ENCODE measurements at places on chromosomes 6 and 20.
A peak's percentile ranks its signal among the peaks of the same experiment; 100 is the strongest.

- DNase-seq = no peak
These were observed 17.9 kb downstream of the LAMP5 start for GRCh38 chr20:9532069-9532838.

DNA sequence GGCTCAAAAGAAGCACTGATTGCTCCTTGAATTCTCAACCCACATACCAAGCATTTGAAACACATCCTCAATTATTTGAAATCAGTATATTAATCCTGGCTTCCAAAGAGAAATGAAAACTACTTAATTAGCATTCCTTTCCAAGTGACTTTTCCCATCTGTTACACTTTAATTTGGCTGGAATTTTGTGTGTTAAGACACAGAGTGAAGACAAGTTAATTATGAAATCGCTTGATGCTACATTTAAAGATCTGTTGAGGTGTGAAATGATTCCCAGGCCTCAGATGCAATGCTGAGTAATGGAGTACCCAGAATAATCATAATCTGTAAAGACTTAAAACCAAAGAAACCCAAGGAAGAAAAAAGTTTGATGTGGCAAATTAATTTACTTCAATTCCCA lies 241.4 kb downstream of the ADGB start:
- DNase-seq = no peak

- DNase-seq = peak; percentile 16
These were observed 154.0 kb downstream of the JARID2 start for GRCh38 chr6:15399641-15400470.

DNA sequence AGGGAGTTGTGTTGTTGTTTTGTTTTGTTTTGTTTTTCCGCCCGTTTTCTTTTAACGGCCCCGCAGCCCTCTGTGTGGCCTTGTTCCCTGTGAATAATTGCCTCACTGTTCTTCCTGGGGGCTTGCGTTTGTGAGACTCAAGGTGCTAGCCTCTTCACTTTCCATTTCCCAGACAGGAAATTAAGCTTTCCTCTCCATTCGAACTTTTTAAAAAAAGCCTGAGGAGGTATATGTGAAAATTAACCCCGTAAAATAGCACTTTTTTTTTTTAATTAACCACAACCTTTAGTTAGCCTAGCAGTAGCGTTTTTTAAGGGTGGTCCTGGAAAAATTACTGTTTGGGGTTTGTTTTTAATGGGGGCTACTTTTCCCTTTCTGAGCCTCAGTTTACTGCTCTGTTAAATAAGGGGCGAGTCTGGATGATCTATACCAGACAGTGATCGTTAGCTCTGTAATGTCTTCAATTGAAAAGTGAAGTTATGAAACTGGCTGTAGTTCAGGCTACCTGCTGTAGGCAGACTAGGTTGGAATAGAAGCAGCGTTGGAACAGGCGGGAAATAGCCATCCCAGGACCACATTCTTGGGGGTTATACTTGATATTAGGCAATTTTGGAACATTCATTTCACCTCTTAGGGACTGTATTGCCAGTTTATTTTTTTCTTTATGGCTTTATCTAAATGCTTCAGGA lies 1.7 kb downstream of the STX16 start:
- DNase-seq = no peak

GRCh38 chr20:57613481-57613921 lies 6.7 kb downstream of the ZBP1 start:
- no peak for DNase-seq

DNA sequence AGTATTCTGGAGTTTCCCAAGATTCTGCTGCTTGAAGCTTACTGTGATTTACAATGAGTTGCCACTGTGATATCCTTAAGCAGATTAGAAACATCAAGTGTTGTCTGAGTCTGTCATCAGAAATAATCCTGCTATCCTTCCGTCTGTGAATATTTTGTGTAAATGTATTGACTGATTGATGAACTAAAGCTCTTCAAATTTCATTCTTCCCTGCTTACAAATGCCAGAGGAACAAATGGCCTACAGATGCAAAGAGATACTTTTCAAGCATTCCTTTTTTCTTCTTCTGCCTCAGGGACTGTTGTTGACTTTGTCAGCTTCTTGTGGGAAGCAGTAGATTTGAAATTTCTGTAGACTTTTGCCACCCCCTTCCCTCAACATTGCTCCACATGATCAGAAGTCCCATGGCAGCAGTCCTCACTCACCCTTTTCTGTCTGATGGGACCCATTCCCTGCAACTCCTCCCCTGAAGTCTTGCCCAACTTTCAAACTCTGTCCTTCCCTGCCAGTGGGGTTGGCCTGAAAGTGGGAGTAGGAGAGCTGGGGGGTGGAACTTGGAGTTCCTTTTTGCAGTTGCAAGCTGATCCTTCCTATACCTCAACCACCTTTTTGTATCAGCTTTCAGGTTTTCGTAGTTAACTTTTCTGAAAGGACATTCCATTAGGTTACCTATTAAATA lies 38.5 kb upstream of the MLIP start:
- no peak for DNase-seq

- DNase-seq = no peak
These were observed 85.4 kb downstream of the KLHL32 start for GRCh38 chr6:97009781-97010492.

GRCh38 chr6:140923048-140923447 lies 1209.7 kb upstream of the GJE1 start:
- no peak for DNase-seq

- DNase-seq = no peak
These were observed 86.9 kb downstream of the QKI start for GRCh38 chr6:163501439-163501838.

DNA sequence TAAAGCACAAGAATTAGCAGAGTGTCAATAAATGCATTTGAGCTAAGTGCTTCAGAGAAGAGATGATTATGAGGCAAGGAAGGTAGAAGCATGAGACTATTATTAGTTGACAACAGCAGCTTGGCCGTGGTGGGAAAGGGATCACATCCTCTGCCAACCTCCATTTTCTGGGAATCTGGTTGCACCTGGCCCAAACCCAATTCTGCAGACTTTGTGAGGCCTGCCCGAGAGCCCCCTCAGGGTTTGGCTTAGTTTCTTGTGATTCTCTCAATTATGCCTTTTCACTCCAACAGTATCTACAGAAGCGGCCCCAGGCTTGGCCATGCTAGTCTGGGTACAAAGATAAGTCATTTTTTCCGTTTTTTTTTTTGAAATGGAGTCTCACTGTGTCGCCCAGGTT lies 111.0 kb upstream of the B3GAT2 start:
- DNase-seq = no peak

GRCh38 chr6:25882051-25882496 lies 8.0 kb upstream of the SLC17A3 start:
- DNase-seq = no peak

GRCh38 chr6:3280866-3281465 lies 22.2 kb downstream of the PSMG4 start:
- no peak for DNase-seq

GRCh38 chr6:113377362-113377942 lies 479.7 kb upstream of the MARCKS start:
- no peak for DNase-seq

DNA sequence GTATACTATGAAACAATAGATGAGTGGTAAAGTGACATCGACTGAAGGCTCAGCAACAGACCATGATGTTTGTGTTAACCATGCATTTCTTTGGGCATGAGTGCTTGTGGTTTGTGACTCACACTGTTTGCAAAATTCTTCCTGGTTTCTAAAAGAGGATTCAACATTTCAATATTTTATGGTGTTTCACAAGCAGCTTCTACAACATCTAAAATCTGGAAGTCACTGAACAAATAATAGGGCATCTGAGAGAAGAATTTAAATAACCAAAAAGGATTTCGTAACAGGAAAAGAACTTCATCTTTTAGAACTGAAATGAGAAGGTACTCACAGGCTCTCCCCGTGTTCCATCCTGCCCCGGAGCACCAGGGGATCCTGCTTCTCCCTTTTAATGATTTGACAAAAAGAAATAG lies 146.2 kb downstream of the COL21A1 start:
- no peak for DNase-seq

GRCh38 chr20:49698477-49698876 lies 15.2 kb downstream of the B4GALT5 start:
- DNase-seq = no peak

- DNase-seq = peak; percentile 57
These were observed 4.6 kb upstream of the RAE1 start for GRCh38 chr20:57346477-57346876.

DNA sequence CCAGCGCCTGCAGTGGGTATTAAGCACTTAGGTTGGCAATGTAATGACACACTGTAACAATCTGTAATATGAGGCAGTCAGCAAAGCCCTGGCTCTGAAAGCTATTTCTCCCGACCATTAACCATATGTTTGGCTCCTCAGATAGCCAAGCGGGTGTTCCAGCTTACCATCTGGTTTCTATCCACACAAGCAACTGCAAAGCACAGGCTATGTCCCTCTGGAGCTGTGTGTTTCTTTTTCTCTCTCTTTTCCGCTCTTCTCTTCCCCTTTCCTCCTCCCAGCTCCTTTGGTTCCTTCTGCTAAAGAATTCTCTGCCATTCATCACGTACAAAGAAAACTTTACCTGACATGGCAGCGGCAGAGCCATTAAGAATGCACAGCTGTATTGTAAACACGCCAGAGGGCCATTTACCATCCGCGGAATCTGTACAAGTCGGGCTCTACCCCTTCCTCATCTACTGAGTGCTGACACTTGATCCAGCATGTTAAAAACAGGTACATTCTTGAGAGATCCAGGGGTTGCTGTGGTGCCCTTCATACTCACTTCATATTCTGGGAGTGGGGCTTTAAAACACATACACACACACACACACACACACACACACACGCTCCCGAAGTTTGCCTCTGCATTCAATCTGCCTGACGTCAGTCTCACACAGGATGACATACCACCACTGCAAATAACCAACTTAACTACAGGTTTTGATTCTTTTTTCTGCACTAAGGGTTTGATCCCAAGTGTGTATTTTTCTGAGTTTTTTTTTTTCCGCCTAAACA lies 77.2 kb downstream of the BACH2 start:
- no peak for DNase-seq

DNA sequence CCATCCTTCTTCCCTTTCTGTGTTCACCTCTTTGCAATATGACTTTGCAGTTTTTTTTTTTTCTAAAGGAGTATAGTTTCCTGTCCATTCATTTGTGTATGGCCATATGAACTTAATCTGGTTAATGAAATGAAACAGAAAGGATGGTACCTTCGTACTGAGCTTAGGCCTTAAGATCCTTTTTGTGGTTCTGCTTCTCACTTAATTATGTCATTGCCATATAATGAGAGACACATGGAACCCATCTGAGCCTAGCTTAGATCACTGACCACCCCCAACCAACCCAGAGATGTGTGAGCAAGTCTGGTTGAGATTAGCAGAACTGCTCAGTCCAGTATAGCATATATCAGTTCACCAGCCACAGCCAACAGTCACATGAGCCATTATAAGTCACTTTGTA lies 1179.6 kb downstream of the HACE1 start:
- DNase-seq = no peak

- no peak for DNase-seq
These were observed 207.9 kb upstream of the MARCKS start for GRCh38 chr6:113649276-113649675.

- no peak for DNase-seq
These were observed 85.1 kb downstream of the SMOC2 start for GRCh38 chr6:168525926-168526630.

DNA sequence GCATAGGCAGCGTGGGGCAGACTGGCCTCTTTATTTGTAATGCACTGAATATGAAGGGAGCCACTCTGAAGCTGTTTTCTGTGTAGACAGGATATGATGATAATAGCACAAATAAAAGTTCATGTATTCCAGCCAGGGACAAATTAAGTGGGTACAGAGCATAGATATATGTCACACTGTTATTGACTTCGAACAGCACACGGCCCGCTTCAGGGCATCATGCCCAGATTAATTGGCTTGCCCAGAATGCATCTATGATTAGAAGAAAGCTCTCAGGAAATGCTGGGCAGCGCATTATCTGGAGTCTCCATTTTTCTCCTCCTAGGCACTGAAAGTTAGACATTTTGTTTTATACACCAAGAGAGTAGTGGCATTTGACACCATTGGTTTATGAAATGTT lies 26.3 kb upstream of the SASH1 start:
- no peak for DNase-seq

- no peak for DNase-seq
These were observed 810 bp downstream of the LAMP5 start for GRCh38 chr20:9515214-9515585.

- DNase-seq = no peak
These were observed 125.6 kb downstream of the BCAS1 start for GRCh38 chr20:53944796-53945195.

- no peak for DNase-seq
These were observed 35.8 kb downstream of the SLC2A4RG start for GRCh38 chr20:63775096-63775978.

DNA sequence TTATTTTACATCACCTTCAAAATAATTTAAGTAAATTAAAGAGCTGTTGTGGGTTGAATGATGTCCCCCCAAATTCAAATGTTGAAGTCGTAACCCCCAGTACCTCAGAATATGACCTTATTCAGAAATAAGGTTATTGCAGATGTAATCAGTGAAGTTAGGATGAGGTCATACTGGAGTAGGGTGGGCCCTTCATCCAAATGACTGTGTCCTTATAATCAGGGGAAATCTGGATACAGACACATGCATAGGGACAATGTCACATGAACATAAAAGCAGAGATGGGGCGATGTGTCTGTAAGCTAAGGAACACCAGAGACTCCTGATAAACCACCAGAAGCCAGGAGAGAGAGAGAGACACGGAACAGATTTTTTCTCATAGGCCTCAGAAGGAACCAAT lies 13.3 kb upstream of the IL20RA start:
- no peak for DNase-seq

DNA sequence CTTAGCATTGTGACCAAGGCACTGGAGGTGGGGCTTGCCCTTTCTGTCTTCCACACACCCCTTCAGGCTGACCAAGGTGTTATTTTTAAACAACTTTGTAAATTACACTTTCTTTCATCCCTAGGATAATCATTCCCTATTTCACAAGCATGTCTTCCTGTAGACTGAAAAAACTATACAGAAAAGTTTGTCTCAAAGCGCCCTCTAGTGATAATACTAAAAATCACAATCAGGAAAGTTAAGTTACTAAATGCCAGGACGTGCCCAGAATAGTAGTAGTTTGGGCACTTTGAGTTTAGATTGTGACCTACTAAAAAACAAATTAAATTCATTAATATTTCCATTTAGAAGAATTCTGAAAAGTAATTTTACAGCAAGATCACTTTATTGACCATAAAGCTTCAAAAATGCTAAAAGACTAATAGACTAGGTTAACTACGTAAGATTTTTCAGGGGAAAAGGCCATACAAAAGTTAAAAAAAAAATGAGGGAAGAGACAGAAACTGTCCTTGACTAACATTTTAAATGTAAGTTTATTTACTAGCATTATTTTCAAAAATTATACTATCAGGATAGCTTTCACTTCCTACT lies 123.3 kb upstream of the DUSP22 start:
- peak; percentile 34 for DNase-seq

Data from HuH-7.5 (cell line).